ENCODE measurements at places on chromosomes 13 and 19.

DNA sequence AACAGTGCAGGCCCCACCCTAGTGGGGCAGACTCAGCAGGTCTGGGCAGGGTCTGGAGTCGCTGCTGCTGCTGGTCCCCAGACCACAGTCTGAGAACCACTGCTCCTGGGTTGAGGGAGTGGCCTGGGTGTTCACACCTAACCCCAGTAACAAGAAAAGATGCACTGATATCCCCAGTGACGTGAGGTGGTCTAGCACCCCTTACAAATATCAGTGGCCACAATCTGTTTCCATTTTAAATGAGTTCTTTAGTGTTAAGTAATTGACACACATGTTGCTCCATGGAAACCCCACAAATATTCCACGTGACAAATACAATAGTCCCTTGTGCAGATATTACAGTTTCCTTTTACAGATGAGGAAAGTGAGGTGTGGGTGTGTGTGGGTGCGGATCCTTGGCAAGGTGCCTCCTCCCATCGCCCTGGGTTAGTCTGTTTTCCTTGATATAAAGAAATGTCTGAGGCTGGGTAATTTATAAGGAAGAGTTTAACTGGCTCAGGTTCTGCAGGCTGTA, 96.3 kb upstream of the GPR183 start:
- no peak for DNase-seq

- no peak for DNase-seq
These were observed 31.6 kb downstream of the RNASEH2B start for GRCh38 chr13:50941146-50941545.

GRCh38 chr13:99422586-99423220, 78.6 kb upstream of the TM9SF2 start:
- no peak for DNase-seq

GRCh38 chr13:51524829-51525566, 59.3 kb upstream of the WDFY2 start:
- no peak for DNase-seq

DNA sequence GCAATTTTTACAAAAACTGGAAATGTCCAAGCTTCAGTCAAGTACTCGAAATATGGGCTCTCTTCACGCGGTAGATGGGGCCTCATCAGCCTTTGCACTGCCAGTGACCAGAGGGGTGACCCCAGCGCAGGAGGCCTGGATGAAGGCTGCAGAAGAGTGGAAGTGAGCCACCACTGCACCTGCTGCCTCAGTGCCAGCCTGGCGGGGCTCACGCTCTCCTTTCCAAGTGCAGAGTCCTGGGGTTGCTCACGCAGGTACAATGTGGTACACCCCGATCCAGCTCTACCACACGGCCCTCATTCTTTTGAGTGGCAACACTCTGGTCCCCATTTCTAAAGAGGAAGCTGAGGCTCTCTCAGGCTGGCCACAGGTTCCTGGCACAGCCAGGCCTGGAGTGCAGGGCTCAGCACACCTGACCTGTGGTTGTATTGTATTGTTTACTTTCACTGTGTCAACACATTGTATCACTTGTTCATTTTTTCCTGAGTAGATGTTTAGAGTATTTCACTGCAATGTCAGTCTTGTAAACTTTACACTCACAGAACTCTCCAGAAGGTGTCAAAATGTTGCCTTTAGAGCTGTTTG, 97.3 kb upstream of the SOX1 start:
- no peak for DNase-seq

GRCh38 chr19:34963573-34964406, at the start of gene ZNF792:
Gene ZNF792, minus strand, starts transcription at chr19:34964229. Its CDS starts 567 bp downstream, at chr19:34963662.
- no peak for DNase-seq

DNA sequence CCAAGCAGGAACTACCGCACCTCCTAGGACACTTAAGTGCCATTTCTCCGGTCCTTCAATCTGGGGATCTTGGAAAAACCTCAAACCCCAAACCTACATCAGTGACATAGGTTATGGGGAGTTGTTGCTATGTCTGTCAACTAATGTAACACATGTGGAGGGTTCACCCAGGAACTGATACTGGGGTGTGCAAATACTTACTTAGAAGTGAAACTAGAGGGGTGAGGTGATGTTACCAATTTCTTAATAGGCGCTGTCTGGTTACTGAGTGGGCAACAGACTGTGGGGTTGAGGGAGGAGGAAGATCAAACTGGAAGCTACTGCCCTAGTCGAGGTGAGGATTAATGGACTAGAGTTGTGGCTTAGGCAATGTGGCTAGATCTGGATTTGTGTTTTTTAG, 1.9 kb downstream of the ZNF586 start:
- DNase-seq = no peak

DNA sequence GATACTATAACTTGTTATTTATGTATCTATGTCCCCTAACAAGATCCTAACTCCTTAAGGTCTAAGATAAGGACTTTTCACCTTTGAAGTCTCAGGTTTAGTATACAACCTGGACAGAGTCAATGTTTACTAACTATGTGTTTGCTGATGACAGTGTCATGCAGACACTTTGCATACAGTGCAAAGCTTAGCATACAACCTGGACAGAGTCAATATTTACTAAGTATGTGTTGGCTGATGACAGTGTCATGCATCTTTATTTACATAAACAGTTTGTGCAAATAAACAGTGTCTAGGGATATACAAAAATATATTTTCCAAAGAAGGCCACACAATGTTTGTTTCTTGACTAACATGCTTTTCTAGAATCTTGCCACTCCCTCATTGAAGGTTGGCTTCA, 34.7 kb downstream of the DCT start:
- no peak for DNase-seq

GRCh38 chr19:662207-662961, 630 bp downstream of the RNF126 start:
- no peak for DNase-seq

DNA sequence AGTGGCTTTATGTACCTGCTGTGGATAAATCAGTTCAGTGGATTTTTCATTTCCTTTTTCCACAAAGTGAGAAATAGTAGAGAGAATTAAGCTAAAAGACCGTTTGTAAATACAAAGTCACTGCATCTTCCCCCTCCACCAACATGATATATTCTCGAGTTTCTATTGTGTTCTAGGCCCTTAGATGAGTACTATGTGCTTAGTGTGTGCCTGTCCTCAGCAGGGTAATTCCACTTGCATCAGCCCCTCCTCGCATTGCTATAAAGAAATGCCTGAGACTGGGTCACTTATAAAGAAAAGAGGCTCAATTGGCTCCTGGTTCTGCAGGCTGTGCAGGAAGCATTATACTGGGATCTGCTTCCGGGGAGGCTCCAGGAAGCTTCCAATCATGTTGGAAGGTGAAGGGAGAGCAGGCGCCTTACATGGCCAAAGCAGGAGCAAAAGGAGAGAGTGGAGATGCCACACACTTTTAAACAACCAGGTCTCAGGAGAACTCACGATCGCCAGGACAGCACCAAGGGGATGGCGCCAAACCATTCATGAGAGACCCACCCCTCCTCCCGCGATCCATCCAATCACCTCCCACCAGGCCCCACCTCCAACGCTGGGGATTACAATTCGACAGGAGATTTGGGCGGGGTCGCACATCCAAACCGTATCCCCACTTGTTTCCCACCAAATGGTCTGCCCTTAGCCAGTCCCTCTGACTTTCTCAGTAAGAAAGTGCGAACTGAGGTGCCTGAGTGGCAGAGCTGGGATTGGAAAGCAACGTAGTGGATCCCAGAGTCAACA, 102.3 kb upstream of the ABCC4 start:
- DNase-seq = no peak

GRCh38 chr19:17999684-18000479, 8.1 kb upstream of the ARRDC2 start:
- no peak for DNase-seq

All from GM12864 (cell line).